ENCODE measurements at places on chromosomes 2 and 18.

DNA sequence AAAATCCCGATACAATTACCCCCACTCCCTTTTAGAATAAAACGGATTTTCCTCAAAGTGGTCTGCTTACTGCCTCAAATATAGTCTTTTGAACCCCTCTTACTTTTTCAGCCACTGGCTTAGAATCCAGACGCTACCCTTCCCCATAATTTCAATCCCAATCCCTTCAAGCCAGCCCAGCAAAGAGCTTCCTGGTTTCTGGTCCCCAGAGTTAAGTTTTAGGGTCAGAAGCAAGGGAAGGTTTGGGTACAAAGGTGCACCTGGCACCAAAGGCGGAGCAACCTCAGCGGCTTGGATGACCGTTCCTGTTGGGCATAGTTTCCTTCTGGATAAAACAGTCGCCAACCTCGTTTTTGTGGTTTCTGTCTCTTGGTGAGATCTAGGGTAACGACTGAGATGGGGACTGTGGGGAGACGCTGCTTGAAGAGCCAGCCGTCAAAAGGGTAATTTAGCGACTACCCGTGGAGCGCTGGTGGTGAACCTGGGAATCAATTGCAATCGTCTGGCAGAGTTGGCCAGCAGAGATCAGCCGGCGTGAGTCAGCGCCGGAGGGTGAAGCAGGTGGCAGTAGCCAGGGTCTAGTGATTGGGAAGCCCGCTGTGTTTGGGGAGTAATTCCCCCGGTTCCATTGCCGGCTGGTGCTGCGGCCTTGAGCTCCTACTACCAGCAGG, 1.6 kb downstream of the FEV start:
- no peak for DNase-seq

DNA sequence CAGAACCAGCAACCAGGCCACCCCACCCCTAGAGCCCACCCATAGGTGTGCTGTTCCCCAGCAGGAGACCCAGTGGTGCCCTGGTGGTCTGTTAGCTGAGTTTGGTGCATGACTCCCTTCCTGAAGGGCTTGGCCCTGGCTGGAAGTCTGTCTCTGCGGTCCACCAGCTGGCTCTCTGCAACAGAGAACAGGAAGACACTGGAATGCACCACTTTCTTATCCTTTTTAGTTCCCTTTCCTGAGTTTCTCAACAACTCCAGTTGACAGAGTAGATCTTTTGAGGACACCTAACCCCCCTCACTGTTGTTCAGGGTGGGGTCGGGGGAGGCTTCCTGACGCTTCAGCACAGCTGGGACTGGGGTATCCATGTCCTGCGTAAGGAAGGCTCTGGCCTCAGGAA, 11.9 kb upstream of the RPL37A start:
- no peak for DNase-seq

DNA sequence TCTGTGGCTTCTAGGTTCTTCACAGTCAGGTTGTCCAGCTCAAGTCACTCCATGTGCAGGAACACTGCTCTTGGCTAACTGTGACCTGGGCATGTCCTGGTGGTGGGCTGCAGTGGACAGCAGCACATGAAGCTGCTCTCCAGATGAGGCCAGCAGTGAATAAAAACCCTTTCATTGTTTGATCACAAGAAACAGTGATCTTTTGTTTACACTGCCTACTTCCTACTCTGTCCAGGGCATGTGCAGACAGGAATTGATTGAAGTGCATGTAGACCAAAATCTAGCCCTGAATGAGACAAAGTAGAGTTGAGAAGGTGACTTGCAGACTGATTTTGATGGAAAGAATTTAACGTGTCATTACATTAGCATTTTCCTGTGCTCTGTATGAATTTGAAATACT, 34.9 kb downstream of the BCL2L11 start:
- peak; percentile 72 for DNase-seq

GRCh38 chr18:68298330-68298729, 416.6 kb downstream of the TMX3 start:
- no peak for DNase-seq

DNA sequence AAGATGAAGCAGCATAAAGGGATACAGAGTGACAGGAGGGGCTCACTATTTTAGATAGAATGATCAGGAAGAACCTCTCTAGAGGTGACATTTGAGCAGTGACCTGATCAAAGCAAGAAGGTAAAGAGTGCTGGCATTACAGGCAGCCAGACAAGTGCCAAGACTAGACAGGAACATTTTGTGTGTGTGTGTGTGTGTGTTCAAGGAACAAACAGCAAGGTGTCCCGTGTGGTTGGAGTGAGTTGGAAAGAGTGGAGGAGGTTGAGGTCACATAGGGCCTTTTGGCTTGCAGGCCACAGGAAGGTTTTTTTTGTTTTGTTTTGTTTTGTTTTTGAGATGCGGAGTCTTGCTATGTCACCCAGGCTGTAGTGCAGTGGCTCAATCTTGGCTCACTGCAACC, 25.7 kb downstream of the FZD5 start:
- DNase-seq = no peak

DNA sequence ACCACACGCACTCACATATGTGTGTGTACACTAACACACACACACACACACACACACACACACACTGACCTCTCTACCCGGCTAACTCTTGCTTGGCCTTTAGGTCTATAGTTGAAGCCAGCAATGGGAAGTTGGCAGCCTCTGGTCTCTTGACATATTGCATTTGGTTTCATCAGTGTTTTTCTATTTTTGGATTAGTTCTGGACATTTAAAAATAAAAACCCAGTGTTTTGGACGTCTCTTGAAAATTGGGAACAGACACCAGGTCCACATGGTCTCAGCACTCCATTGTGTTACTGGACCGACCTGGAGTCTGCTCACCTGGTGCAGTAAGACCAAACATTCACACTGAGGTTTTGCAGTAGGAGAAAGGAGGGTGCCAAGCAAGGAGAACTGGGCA, 50.4 kb upstream of the AFF3 start:
- no peak for DNase-seq

DNA sequence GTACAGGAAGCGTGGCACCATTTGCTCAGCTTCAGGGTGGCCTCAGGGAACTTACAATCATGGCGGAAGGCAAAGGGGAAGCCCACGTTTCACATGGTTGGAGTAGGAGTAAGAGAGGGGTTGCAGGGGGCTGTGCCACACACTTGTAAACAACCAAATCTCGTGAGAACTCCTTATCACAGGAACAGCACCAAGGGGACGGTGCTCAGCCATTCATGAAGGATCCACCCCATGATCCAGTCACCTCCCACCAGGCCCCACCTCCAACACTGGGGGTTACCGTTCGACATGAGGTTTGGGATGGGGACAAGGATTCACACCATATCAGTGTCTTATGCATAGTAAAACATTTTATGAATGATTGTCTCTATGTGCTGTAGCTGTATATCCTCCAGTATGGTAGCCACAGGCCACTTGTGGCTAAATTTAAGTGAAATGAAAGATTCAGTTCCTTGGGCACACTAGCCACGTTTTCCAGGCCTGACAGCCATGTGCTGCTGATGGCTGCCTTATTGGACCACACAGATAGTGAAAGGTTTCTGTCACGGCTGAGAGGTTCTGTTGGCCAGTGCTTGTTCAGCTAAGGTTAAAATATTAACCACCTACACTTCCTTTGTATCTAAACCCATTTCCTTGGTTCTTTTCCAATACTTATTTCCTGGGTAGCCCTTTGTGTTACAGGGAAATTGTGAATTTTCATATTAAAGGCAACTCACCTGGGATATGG, 77.3 kb downstream of the AGAP1 start:
- DNase-seq = no peak

- no peak for DNase-seq
These were observed 2.1 kb upstream of the RTN4 start for GRCh38 chr2:55052129-55053061.

- no peak for DNase-seq
These were observed 388.9 kb downstream of the SETBP1 start for GRCh38 chr18:45069546-45069945.

DNA sequence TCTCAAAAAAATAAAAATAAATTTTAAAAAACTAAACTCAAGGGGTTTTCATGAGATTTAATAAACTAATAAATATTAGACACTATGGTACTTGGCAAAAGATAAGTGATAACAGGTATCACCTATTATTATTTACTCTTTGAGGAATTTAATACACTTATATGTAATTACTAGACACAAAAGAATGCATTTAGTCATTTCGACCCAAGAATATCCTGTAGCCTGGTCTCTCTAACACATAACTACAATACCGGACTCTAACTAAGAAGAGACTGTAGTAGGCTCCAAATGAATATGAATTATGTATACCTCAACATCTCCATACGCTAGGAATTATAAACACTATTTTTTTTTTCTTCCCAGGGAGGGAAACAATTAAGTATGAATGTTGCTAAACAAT, 850.7 kb downstream of the CPS1 start:
- DNase-seq = no peak

- DNase-seq = peak; percentile 46
These were observed 24.3 kb downstream of the NCOA1 start for GRCh38 chr2:24515335-24515734.

DNA sequence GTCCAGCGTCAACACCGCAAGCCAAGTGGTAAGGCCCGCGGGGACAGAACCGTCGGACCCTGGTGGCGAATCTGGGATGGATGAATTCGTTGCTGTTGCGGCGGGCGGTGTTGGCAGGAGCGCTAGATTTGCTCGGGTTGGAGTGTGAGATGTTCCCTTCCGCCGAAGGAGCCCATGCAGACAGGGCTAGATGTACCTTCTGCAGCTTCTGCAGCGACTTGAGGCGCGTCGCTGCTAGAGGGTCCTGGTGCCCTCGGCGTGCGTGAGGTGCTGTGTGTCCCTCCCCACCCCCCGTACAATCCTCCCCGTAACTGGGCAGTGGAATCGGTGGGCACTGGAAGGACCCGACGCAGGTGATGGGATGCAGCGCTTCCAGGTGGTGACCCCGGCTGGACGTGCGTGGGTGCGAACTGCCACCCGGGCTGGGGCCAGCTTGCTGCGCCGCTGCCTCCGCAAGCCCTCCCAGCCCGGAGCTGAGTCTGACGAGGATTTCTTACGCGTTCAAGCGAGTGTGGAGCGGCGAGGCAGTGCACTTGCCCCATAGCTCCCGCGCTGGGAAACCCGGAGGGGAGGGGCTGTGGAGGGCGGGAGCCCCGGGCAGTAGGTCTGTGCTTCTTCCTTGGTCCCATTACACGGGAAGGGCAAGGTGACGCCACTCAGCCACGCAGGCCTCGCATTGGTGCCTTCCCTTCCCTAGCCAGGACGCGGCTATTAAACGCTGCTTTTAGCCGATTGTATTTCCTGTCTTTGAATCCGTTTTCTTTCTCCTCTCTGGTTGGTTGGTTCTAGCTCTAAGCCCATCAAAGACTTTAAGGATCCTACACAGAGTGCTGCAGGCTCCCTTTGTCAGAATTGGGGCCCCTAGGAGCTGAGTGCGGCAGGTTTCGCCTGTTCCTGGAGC, 34.2 kb downstream of the CHRNA1 start:
- no peak for DNase-seq

- peak; percentile 29 for DNase-seq
These were observed 72.1 kb downstream of the CAMKMT start for GRCh38 chr2:44433895-44434294.

DNA sequence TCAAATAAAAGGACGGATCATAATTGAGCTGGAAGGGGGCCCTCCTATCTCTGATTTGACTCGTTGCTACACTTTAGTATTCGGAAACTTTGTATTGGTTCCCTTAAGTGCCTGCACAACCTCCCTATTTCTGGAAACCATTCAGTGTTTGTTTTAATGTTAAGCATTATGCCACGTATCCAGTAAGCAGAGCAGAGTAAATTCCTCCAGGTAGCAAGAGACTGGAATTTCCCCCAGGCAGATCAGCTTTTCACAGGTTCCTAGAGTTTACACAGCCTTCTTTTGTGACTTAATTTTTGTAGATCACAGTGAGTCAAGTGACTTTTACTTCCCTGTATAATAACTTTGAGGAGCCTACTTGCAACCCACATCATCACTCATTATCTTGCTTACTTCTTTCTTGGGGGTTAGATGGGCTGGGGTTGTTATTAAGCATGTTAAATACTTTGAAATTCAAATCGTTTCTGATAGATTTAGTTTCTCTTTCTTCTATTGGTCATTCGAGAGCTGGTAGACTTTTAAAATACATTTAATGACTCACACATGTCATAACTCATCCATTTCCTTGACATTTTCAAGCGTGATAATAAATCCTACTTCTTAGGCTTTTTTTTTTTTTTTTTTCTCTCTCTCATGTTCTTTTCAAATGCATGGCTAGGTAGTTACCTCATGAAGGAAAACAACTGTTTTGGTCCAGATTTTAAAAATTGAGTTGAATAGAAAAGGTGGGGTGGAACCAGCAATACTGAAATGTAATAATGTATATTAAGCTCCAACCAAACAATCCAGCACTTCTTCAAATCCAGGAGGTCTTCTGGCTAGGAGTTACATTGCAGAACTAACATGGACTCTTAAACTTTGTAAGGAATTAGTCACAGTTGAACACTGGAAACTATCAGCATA, 219.3 kb downstream of the NEDD4L start:
- DNase-seq = peak; percentile 90

DNA sequence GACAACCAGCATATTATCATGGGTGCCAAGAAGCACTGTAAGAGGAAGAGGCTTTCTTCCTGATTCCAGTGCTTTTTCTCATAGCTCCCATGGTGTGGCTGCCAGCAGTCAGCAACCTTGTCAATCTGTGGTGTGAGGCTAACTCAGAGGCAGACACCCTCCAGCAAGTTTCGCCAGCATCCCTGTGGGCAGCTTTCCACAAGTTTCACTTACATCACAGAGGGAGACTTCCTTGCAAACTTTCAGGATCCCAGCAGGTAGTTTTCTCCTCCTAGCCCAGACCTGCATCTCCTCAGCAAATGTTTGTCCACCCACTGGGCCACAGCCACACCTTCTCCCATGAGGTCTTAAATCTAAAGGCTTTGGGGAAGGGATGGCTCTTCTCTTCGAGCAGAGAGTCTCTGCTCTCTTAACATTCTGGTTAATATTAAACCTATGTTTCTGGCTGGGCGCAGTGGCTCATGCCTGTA, 9.1 kb downstream of the DNAH7 start:
- no peak for DNase-seq

- peak; percentile 99 for DNase-seq
These were observed 139.8 kb downstream of the ZFP36L2 start for GRCh38 chr2:43086451-43087221.

DNA sequence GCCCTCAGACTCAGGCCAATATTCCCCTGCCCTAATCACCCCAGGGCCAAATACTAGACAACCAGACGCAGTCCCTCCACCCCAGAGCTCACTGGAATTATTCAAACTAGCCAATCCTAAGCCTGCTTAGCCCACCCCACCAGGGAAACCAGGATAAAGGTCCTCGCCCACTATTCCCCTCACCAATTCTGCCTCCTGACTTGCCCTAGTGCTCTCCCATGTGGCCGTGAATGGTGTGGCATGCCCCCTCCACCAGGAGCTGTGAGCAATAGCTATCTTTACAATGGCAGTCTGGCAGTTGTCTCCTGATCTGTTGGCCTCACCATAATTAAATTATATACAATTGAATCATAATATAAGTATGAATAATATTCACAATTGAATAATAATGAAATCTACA, 42.3 kb downstream of the FAM124B start:
- no peak for DNase-seq

GRCh38 chr18:69127873-69128500, 272.7 kb upstream of the DOK6 start:
- no peak for DNase-seq

GRCh38 chr2:14516844-14517243, 115.7 kb upstream of the LRATD1 start:
- DNase-seq = peak; percentile 96

GRCh38 chr2:36655453-36655852, 41.1 kb upstream of the VIT start:
- no peak for DNase-seq

- DNase-seq = no peak
These were observed 75.2 kb downstream of the INPP4A start for GRCh38 chr2:98519851-98520250.

GRCh38 chr18:22557168-22557941, 139.6 kb upstream of the CTAGE1 start:
- DNase-seq = no peak

All from foreskin keratinocyte (primary cell).